WERI-Rb-1 (cell line): ENCODE measurements at places on chromosomes 4 and X.

DNA sequence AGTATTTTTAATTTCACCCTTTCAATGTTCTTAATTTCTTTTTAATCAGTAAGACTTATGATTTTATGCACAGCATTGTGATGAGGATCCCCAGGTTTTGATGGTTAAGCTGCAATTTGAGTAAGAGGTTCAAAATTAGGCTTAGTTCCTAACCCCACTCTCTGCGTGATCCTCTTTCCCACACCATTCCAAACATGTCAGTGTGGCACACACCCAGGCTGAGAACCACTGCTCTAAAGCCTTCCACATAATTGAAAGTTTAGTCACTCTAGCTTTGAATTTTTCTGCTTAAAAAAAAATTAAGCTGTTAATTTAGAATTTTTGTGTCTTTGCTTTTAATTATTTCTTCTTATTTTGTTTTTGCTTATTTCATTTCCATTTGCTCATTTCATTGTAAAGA, 68.8 kb upstream of the SLC7A11 start:
- DNase-seq: no peak

- no peak for DNase-seq
Measured at GRCh38 chr4:123418351-123418931, 21.8 kb downstream of the SPRY1 start.

GRCh38 chr4:141124224-141124623, 9.0 kb downstream of the RNF150 start:
- DNase-seq: no peak

DNA sequence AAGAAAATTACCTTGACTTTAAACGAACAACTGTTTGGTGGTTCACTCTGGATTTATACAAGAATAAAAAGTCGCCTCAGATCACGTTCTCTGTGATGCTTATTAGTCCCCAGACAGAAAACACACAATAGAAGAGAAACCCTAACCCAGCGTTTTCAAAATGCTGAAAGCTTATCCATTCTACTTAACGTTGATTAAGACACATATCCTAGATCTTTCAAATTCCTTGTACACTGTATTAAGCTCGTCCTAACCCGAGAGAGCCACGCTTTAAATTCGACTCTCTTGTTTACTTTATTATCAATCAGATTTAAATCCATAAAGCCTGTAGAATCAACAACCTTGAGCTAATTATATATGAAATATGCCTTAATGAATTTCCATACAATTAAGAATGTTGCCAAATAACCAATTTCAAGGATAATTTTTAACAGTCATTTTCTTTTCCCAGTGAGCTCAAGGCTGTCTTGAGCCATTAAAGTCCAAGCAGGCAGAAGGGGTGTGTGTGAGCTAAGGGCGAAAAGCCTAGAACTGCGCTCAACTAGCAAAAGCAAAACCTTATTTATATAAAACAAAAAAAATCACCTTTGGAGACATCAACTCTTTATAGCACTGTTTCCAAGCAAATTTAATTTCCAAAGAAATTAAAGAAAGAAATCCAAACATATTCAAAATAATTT, 981 bp upstream of the PITX2 start:
- no peak for DNase-seq
